ENCODE measurements at places on chromosomes 2 and 18.

GRCh38 chr2:225074919-225075681, 32.8 kb upstream of the DOCK10 start:
- no peak overlapping the region for H3K27ac ChIP-seq
- DNase-seq = no peak
- no peaks in the 10 kb centered on the region for H3K36me3 ChIP-seq
- no peak overlapping the region for H3K4me3 ChIP-seq

DNA sequence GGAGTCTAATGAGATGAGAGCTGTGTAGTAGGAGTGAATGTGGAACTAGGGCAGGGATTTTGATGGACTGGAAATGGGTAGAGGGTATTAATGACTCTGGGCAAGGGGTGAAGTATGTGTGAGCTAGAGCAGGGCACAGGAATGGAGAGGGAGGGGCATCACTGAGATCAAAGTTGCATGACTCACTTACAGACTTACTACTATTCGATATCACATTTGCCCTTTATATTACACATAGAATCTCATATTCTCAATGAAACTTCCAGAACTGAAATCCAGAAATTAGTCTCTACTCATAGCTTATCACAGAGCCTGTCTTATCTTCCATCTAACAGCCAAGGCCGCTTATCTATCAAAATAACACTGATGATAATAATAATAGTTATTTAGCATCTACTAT, 20.0 kb upstream of the ITGB6 start:
- H3K27ac ChIP-seq = no peak overlapping the region
- no peaks in the 10 kb centered on the region for H3K36me3 ChIP-seq
- no peaks in the 10 kb centered on the region for H3K27me3 ChIP-seq
- no peak overlapping the region for H3K4me3 ChIP-seq

DNA sequence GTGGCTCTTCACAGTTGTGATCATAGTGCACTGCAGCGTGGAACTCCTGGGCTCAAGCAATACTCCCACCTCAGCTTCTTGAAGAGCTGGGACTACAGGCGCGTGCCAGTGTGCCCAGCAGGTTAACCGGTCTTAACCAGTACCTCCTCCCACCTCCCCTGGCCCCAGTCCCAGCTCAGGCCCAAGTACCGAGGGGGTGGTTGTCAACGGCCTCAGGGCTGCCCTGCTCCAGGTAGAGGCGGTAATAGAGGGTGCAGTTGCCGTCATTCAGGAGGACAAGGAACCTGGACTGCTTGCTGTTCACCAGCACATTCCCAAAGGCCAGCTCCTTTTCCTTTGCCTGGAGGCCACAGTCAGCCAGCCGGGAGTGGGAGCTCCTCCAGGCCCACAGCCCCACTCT, 19.7 kb downstream of the CFAP65 start:
- H3K4me3 ChIP-seq = no peak overlapping the region
- H3K27me3 ChIP-seq = no peaks in the 10 kb centered on the region
- H3K36me3 ChIP-seq = no peaks in the 10 kb centered on the region
- H3K4me1 ChIP-seq = no peaks in the 10 kb centered on the region

GRCh38 chr18:21191596-21192307, 50.3 kb upstream of the GREB1L start:
- H3K4me1 ChIP-seq = no peaks in the 10 kb centered on the region
- no peak for DNase-seq
- no peaks in the 10 kb centered on the region for H3K36me3 ChIP-seq
- H3K4me3 ChIP-seq = no peak overlapping the region
- no peaks in the 10 kb centered on the region for H3K27me3 ChIP-seq
- no peak overlapping the region for H3K27ac ChIP-seq

DNA sequence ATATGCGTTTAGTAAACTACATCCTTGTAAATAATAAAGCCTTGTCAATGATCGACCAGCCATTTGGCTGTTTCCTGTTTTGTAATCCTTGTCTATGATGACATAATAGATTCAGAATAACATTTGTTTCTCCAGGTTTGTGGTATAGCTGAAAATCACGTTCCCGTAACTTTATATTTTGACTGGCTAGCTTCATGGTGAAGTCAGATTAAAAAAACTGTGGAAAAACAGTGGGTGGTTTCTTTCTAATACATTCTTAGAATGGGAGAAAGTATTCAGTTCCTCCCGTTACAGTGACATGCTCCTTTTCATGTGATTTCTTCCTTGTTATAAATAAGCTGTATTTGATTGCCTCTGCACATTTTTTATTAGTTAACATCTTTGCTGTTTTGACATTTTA, 366.9 kb downstream of the NYAP2 start:
- H3K4me3 ChIP-seq = no peak overlapping the region
- no peak overlapping the region for H3K27ac ChIP-seq
- no peaks in the 10 kb centered on the region for H3K4me1 ChIP-seq
- H3K27me3 ChIP-seq = no peaks in the 10 kb centered on the region
- no peaks in the 10 kb centered on the region for H3K36me3 ChIP-seq
